Psoas muscle (tissue), 8 donors: ENCODE measurements at places on chromosomes 6 and 20. TPM values are rescaled to one million over a fixed set of nuclear protein-coding genes. Genes with fewer than 3 reads are reported as not detected.

DNA sequence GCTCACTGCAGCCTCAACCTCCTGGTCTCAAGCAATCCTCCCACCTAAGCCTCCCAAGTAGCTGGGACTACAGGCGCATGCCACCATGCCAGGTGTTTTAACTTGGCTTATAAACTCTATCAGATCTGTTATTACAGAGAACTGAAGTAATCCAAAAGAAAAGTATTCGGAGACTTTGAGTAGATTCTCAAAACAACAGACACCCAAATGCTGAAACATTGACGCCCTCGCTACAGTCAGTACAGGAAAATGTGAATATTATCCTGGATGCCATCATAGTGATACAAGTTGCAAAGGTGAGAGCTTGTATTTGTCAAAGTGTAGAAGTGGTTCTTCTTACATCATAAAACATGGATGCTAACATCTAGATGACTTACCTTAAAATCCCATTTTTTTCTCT is 108.7 kb upstream of the EDN1 start:
- H3K4me3 ChIP-seq: no peak overlapping the region
- H3K4me1 ChIP-seq: no peaks in the 10 kb centered on the region
- no peak for DNase-seq
- no peaks in the 10 kb centered on the region for H3K36me3 ChIP-seq

DNA sequence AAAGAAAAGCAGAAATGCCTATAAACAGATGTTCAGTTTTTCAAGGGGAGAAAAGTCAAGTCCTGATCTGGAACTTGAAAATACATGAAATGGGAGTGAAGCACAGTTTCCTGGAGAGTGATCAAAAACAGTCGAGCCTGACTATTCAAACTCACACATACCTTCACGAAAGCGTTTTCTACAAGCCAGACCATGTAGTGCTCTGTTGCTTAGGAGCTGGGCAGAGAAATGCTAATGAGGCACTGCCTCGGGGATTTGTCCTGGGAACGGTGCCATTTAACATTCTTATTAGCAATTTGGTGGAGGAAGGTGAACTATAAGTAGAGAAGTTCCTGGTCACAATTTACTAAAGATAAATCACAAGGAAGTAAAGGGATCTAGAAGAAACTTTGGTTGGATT is 5.9 kb downstream of the NHSL1 start:
- no peaks in the 10 kb centered on the region for H3K36me3 ChIP-seq
- no peak overlapping the region for H3K27ac ChIP-seq
- no peaks in the 10 kb centered on the region for H3K4me1 ChIP-seq
- DNase-seq: no peak

DNA sequence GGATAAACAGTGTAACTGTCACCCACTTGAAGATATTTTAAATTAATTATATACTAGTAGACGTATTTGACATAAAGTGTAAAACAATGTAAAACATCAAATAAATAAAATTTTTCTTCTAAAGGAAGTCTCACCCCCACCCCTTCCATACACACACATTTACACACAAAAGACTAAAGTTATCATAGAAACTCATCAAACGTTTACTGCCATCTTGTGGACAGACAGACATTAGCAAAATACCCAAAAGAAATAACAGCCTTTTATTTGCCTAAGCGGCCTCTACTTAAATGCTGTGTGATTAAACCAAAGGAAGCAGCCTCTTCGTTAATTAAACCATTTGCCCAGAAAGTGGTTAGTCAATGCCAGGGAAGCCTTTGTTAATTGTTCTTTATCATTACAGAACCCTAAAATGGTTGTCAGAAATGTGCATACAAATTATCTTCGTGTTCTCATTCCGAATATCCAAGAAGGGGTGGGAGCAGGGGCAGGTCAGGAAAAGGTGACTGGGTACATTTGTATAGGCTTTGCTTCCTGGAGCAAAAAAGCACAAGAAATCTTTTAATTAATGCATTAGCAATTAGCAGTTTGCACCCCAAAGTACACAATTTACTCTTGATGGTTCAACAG is 176.2 kb upstream of the SASH1 start:
- H3K4me3 ChIP-seq: no peak overlapping the region
- DNase-seq: no peak
- H3K4me1 ChIP-seq: no peaks in the 10 kb centered on the region
- no peaks in the 10 kb centered on the region for H3K27me3 ChIP-seq
- H3K36me3 ChIP-seq: no peaks in the 10 kb centered on the region
- no peak overlapping the region for H3K27ac ChIP-seq

DNA sequence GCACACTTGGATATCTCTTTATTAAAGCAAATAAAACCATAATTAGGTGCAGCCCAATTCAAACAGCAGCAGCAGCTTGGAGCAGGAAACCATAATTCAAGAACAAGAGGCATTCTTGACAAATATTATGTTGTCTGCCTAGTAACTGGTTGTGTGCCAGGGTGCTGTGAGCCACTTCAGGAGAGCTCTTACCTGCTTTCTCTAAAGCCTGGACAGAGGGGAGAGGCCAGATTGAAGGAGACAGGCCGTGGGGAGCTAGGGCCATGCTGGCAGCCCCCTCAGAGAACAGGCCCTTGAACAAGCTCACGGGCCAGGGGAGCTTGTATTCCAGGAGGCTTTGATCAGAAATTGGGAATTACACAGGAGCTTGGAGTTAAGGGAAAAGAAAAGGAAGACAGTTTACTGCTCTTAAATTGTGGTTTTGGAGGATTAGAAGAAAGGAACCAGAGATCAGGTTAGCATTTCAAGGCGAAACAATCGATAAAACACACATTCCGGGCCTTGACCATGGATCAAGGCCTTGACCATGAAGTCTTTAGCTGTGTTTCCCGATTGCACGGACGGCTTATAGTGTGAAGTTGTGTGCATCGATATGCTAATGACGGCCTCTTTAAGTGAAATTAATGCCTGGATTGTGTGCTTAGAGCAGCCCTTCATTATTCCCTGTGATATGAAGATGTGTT is 69.8 kb upstream of the NKX2-2 start:
- no peaks in the 10 kb centered on the region for H3K4me1 ChIP-seq
- no peak overlapping the region for H3K4me3 ChIP-seq
- no peaks in the 10 kb centered on the region for H3K36me3 ChIP-seq
- peaks cover 34% of the 10 kb centered on the region for H3K27me3 ChIP-seq
- no peak overlapping the region for H3K27ac ChIP-seq

DNA sequence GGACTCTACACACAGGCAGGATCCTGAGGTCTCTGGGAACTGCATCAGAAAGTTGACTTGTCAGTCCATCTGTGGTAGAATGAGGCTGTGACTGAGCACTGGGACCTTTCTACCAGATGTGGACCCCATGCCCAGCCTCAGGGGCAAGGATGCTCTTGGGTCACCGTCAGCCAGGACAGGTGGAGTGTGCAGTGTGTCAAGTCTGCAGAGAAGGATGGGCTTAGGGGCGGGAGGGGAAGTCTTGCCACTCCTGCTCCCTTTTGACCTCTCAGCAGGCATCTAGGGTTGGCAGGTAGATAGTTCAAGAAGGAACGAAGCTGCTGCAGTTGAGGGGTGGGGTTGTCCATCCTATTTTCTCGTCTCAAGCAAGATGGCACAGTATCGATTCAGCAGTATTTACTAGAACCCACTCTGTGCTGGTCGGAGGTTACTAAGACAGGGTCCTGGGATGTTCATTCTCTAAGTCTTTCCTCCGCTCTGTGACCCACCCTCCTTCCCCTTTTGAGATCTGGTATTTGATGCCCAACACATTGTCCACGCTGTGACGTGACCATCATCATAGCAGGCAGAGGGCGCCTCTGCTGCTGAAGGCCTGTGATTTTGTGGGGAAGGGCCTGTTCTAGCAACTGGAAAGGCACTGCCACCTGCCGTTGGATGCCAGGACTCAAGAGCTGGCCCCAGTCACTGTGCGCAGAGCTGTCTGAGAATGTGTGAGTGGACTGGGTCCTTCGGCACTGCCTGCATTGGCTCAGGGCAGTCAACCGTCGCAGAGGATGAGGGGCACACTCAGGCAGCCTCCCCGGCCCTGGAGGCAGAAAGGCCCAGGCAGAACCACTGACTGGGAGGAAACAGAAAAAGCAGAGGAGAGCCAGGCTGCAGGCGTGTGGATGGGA is 23.2 kb downstream of the RBCK1 start:
- peak; percentile 53 for DNase-seq
- no peaks in the 10 kb centered on the region for H3K27me3 ChIP-seq
- H3K4me1 ChIP-seq: peaks cover 15% of the 10 kb centered on the region
- H3K36me3 ChIP-seq: peaks cover 78% of the 10 kb centered on the region

- H3K4me1 ChIP-seq: peaks cover 8% of the 10 kb centered on the region
- no peaks in the 10 kb centered on the region for H3K27me3 ChIP-seq
- peak; percentile 45 for DNase-seq
- H3K4me3 ChIP-seq: peak overlapping the region; percentile 64
These were observed 73.0 kb upstream of the NHSL1 start for GRCh38 chr6:138572167-138572875.

DNA sequence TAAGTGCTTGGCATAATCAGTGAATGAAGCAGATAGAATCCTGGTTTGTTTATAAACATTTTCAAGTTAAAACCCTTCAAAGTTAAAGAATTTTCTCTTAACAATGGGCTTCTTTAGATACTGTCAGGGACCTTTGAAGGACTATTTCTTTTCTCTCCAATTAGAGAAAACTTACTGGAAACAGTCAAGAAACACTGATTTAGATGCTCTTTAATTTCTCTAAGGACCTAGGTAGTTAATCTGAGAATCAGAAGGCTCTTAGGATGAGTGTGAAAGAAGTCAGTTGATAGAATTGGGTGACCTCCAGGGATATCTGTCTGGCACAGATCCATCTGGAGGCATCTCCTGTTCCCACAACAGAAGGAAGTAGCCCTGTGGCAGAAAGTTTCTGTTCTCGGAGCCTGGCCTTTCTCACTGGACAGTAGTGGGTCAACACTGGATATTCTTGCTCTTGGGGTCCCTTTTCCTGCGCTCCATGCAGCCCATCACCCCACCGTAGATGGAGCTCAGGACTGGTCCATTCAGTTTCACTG is 22.5 kb downstream of the KIAA0408 start:
- no peak for DNase-seq
- peaks cover 15% of the 10 kb centered on the region for H3K4me1 ChIP-seq
- no peak overlapping the region for H3K4me3 ChIP-seq
- no peaks in the 10 kb centered on the region for H3K36me3 ChIP-seq

DNA sequence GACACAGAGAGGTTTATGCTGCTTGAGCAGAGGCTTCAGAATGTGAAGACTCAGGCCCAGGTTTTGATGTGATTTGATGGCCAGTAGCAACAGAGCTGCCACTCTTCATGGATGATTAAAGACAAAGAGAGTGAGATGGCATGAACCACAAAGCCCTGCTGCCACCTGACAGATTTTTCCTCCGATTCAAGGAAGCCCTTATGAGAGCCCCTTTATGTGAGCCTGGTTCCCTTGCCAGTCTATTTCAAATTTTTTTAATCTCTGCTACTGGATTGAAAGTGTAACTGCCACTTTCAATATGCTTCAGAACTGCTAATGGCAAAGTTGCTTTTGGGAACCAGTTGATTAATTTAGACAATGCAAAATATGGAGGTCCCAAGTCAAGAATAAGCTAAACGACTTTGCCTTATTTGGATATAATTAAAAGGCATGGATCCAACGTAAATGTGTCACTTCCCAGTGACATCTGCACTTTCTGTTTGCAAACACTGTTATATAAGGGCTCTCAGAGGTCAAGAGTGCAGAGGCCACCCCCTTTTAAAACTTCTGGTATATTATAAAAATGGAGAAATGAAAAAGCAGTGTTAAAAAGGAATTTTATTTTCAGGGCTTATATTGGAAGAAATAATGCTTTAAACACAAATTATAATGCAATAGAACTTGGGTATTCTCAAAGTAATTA is 238.9 kb upstream of the FLRT3 start:
- H3K27me3 ChIP-seq: no peaks in the 10 kb centered on the region
- H3K36me3 ChIP-seq: no peaks in the 10 kb centered on the region
- H3K4me1 ChIP-seq: no peaks in the 10 kb centered on the region
- no peak overlapping the region for H3K27ac ChIP-seq

- peak overlapping the region; percentile 84 for H3K27ac ChIP-seq
- peak overlapping the region; percentile 74 for H3K4me3 ChIP-seq
- no peak for DNase-seq
- H3K27me3 ChIP-seq: no peaks in the 10 kb centered on the region
- H3K4me1 ChIP-seq: peaks cover 27% of the 10 kb centered on the region
These were observed 2.4 kb upstream of the GCLC start for GRCh38 chr6:53547166-53547810.

- no peaks in the 10 kb centered on the region for H3K4me1 ChIP-seq
- H3K36me3 ChIP-seq: no peaks in the 10 kb centered on the region
- DNase-seq: no peak
- no peak overlapping the region for H3K4me3 ChIP-seq
These were observed 263.5 kb upstream of the TAB2 start for GRCh38 chr6:149053848-149054558.

GRCh38 chr6:13354331-13355042 is 26.1 kb upstream of the TBC1D7 start:
- H3K4me3 ChIP-seq: no peak overlapping the region
- H3K27ac ChIP-seq: peak overlapping the region; percentile 19
- no peaks in the 10 kb centered on the region for H3K36me3 ChIP-seq
- no peaks in the 10 kb centered on the region for H3K27me3 ChIP-seq
- H3K4me1 ChIP-seq: peaks cover 10% of the 10 kb centered on the region
- DNase-seq: no peak

DNA sequence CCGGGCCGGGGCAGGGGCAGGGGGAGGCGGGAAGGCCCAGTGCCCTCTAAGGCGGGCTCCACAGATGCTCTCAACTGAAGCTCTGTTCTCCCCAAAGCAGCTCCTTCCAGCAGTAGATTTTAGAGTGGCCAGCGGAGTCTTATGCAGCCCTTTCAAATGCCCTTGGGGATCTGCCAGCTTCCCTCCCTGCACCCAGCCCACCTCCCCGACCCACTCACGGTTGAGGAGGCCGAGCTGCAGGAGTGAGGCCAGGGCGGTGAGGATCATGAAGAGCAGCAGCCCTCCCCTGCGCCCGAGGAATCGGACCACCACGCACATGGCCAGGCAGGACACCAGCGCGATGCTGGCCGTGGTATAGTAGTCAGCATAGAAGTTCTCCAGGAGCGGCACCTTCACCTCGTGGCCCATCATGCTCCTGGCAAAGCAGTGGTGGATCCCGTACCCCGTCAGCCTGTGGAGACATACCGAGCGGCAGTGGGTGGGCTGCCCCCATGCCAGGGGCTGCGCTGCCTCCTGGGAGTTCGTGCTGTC is 28.0 kb downstream of the PSMG4 start:
- no peaks in the 10 kb centered on the region for H3K36me3 ChIP-seq
- peaks cover 31% of the 10 kb centered on the region for H3K4me1 ChIP-seq
- no peak overlapping the region for H3K27ac ChIP-seq

Gene PLN
- 158 TPM for total RNA-seq

Gene FOXA2
- total RNA-seq: not detected

Gene SMLR1
- not detected for total RNA-seq

Gene GLP1R
- total RNA-seq: not detected

Gene CD109
- 2.8 TPM for total RNA-seq

Gene CCN2
- total RNA-seq: 14.1 TPM

Gene SDHAF4
- 9.0 TPM for total RNA-seq

Gene HLA-DOA
- total RNA-seq: 1.5 TPM

Gene FAM209A
- total RNA-seq: not detected

Gene SIRPA
- total RNA-seq: 14.9 TPM
